ENCODE measurements at places on chromosomes 1 and 21. TPM values are rescaled to one million over a fixed set of nuclear protein-coding genes. Genes with fewer than 3 reads are reported as not detected.

GRCh38 chr1:208598021-208598420 is 353.8 kb upstream of the PLXNA2 start:
- DNase-seq, result peak; percentile 53

Gene NIT1
- total RNA-seq, result 33.2 TPM

Gene OR1C1
- not detected for total RNA-seq

DNA sequence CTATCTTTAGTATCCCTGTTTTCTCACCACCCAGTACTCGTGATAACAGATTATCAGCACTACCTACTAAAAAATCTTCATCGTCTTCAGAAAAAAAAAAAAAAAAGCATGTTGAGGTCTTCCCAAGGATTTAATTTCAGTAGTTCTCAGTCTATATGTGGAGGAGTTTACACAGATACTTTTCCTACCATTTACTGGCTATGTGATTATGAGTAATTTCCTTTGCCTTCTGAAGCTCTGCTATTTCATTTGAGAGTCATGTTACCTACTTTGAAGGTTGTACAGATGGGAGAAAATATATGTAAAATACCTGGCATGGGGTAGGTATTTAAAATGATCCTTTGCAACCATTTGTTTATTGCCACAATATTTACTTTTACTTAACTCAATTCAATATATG is 399.7 kb downstream of the NEGR1 start:
- DNase-seq, result no peak

GRCh38 chr1:5997316-5997715 is 5.1 kb upstream of the NPHP4 start:
- no peak for DNase-seq

DNA sequence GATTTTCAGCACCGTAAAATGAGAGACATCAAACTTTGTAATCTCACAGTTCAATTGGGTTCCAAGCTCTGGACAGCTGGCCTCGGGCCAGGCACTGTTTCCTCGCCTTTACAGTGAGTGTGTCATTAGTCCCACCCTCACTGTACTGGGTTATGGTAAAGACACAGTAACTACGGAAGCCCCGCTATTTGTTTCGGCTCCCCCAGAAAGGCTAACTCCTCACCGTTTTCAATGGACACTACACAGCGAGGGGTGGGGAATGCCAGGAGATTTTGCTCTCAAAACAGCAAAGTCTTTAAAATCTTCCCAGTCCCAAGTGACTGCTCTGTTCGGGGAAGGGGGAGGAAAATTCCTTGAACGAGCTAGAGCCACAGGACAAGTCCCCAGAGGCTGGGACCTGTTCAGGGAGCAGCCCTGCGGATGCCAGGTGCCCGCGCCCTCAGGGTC is 757 bp upstream of the SPSB1 start:
- DNase-seq, result no peak

DNA sequence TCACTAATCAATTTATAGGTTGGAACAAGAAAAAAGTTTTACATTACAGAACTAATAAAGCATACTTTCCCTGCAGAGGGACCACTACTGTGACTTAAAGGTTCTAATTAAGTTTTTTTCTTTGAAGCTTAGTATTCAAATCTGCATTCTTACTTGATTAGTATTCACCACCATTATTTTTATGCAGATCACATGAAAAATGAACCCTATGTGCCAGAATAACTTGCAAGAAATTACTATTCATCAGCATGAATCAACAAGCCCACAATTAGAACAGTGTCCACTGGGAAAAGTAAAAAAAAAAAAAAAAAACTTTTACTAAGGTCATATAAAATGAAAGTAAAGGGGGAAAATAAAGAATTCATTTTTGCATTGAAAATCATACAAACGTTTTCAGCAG is 90.8 kb downstream of the SMYD3 start:
- DNase-seq, result no peak

Gene SERINC2
- total RNA-seq, result 4.5 TPM

- no peak for DNase-seq
Measured at GRCh38 chr1:21534674-21535378, 25.6 kb downstream of the ALPL start.

- no peak for DNase-seq
Measured at GRCh38 chr1:973459-974292, 7.4 kb downstream of the PLEKHN1 start.

- DNase-seq, result no peak
Measured at GRCh38 chr21:29704719-29705118, 235.1 kb downstream of the GRIK1 start.

- no peak for DNase-seq
Measured at GRCh38 chr1:97680470-97680869, 240.4 kb downstream of the DPYD start.

Data from osteocyte (in vitro differentiated cells).